Suppressor macrophage (primary cell): ENCODE measurements at places on chromosomes 1 and 21.

DNA sequence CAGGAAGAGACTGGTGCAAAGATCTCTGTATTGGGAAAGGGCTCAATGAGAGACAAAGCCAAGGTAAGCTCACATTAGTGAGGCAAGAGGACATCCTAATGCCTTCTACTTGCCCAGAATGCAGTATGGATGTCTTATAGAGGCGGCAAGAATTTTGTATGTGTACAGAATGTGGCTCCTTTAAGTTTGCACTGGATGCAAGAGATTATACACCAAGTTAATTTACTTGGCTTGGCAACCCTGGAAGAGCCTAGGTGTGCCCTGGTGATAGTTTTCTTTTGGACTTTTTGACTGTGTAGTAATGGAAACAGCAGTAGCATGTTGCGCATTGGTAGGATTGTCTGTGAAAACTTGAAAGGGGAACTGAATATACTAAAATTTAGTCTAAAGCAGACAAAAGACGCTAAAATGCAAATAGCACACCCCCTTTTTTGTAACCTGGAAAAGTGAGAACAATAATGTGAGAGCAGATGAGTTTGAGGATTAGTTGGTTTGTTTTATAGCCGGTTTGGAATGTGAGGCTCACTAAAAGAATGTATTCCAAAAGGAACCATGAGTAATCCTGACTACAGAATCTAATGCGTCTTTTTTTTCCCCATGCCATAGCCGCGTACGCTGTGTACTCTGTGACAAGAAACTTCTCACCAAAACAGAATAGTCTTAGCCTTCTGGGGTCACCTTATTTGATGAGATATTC is 18.1 kb downstream of the KHDRBS1 start:
- DNase-seq, result no peak

- no peak for DNase-seq
These were observed 32.8 kb downstream of the LIN9 start for GRCh38 chr1:226276077-226276682.

GRCh38 chr1:212341090-212341489 is 55.9 kb downstream of the PPP2R5A start:
- no peak for DNase-seq

DNA sequence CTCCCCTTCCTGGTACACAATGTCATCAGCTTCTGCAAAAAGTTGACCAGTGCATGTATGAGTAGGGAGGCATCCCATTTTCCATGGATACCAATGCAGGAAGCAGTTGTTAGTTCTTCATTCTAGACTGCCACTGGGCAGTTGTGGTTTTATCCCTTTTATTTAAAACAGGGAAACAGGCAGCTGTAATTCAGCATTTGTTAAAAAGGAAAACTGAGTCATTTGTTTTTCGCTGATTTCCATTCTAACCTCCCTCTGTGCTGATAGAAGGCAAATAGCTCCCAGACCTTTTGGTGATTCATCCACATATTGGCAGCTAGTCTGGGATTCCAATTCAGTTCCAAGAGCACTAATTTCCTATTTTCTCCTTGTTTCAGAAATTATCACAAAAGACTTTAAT is 21.1 kb upstream of the ABCA4 start:
- DNase-seq, result no peak

DNA sequence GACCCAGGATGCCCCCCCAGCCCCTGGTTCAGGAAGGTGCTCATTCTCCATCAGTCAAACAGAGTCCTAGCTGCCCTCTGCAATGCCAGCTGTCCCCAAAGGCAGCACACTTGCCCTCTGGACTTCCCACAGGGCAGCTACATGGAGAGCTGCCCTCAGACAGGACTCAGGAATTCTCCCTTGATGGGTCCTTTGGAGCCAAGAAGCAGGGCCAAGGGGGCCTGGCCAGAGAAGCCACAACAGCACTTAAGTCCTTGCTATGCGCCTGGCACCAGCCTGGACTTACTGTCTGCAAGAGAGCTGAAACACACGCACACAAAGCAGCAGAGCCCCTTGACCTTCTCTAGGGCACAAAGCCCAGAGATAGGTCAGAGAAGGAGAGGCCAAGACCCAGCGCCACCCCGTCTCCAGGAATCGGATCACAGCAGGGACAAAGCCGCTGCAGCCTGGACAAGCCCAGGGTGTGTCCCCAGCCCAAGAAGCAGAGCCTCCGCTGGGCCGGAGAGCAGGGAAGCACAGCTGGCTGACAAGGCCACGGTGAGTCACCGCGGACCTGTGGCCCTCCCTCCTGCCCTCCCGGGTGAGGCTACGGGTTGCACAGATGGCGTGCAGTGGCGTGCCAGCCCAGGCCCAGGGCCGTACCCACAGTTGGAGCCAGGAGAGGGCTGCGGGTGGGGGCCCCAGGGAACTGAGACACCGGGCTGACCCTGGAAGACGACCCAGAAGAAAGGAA is 1.7 kb downstream of the WNT9A start:
- peak; percentile 5 for DNase-seq

GRCh38 chr21:31342348-31342747 is 1.7 kb downstream of the TIAM1 start:
- DNase-seq, result peak; percentile 58

DNA sequence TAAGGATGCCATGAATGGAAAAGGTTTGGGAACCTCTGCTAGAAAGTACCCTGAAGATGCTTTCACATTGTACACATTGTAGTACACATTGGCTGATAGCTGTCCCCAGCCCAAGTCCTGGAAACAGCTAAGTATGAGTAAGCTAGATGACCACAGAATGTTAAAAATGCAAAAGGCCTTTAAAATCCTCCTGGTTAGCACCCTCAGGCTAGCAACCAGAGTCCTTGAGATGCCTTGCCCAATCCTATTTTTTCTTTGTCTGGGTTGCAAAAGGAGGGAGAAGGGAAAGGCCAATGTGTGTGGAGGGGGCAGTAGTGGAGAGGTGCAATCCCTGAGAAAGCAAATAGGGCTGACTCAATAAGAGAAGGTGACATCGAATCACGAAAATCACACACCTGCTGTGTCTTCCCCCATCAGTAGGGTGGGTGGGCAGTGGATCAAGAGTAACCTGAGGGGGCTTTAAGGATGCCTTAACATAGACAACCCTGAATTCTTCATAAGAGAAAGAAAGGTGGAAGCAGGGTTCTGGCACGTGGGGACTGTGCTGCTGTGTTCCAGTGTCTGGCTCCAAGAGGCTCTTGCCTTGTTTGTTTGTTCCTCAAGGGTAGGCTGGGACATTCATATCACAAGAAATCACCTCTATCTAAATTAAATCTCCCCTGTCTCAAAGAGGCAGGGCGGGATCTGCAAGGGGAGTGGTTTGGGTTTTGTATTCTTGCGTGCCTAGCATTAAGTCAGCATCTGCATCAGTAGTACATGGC is 266.2 kb upstream of the PLXNA2 start:
- no peak for DNase-seq

DNA sequence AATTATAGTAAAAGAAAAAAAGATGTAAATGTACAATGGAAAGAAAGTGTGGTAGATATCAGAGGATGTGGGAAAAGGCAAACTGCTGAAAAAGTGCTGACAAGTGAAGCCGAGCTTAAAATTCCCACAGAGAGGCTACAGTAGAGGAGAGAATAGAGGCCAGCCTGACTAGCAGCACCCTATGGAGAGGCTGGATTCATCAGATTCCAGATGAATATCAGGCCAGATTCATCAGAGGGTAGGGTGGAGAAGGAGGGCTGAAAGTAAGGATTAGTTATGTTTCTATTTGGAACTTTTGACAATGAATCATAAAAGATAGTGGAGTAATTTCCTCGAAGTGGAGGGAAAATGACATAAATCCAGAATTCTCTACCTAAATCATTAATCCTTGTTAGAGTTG is 60.4 kb upstream of the NEK7 start:
- DNase-seq, result no peak

DNA sequence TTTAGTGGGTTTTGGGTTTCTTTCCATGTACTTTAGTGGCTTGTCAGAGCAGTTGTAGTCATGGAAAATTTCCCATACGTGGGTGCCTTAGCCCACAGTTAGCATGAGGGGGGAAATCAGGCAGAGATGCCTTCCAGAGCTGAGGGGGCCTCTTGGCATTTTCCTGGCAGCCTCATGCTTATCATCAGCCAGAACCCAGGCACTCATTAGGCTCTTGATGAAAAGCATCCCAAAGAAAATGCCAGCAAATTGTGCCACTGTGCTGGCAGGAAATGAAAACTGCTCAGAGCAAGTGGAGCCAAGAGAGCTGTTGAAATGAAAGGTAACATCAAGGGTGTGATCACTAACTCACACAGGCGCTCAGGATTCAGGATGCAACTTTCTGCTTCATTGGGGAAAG is 128.0 kb downstream of the TNNI3K start:
- DNase-seq, result no peak
